ENCODE measurements at places on chromosomes 3 and 15.

GRCh38 chr15:42152921-42153698, 3.3 kb downstream of the PLA2G4F start:
- DNase-seq, result no peak

GRCh38 chr3:64079369-64080150, 56.3 kb upstream of the PSMD6 start:
- DNase-seq, result no peak

DNA sequence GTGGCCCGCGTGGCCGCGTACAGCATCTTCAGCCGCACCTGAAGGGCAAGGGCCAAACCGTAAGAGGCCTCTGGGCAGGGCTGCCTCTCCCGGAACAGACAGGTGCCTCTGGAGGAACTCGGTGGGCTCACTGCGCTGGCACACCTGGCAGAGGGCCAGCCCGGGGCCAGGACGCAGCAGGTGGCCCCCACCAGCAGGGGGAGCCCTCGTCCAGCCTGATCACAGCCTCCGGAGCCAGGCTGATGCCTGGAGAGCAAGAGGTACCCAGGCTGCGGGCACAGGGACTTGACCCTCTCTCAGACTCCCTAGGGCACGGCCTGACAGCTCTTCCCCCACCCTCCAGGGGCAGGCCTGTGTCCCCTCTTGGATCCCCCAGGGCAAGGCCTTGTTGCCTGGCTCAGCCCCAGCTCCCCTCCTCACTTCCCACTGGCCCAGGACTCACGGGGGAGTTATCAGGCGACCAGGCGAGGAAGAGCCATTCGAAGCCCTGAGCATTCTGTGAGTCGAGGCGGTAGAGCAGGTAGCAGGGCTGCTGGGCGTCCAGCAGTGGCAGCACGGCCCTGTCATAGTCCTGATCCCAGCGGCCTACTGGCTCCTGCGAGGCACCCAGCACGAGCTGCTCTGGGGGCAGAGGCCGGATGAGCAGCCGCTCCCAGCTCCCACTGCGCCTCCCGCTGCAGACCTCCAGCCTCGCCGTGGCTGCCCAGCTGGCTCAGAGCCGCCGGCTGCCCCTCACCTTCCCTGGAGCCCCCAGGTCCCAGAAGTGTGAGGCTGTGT, 6.2 kb upstream of the TLR9 start:
- DNase-seq, result peak; percentile 91

DNA sequence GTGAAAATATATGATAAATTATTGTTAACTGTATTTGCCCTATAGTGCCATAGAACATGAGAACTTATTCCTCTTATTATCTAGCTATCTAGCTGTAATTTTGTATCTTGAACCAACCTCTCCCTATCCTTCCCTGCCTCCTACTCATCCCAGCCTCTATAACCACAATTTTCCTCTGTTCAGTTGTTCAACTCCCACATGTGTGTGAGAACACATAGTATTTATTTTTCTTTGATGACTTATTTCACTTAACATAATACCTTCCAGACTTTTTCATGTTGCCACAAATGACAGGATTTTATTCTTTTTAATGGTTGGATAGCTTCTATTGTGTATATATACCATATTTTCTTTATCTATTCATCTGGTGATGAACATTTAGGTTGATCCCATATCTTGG, 85.4 kb upstream of the SUCLG2 start:
- DNase-seq, result no peak

GRCh38 chr3:83434880-83435587, 1523.8 kb upstream of the CADM2 start:
- DNase-seq, result no peak

DNA sequence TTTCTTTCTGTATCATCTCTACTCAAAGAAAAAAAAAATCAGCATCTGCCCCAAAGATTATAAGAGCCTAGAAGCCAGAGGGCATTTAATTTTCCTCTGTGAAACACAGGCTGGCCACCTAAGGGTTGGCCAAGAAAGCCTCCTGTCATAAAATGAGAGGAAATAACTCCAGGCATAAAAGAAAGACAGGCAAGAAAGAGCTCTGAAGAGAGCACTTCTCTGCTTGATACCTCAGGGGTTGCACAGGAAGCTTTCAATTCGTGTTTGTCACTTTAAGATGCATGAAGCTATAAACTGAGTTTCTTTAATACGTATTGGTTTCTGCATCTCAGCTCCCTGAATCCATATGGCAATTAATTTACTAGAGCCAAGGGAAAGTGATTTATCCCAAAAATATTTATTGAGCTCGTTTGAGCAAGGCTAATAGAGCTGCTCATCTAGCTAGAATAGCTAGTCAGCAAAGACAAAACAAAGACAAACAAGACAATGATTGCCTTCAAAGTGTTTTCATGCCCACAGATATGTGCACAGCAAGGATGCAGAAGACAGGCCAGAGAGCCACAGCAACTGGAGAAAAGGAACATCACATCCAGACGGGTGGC, 35.5 kb downstream of the ATP8B4 start:
- no peak for DNase-seq

DNA sequence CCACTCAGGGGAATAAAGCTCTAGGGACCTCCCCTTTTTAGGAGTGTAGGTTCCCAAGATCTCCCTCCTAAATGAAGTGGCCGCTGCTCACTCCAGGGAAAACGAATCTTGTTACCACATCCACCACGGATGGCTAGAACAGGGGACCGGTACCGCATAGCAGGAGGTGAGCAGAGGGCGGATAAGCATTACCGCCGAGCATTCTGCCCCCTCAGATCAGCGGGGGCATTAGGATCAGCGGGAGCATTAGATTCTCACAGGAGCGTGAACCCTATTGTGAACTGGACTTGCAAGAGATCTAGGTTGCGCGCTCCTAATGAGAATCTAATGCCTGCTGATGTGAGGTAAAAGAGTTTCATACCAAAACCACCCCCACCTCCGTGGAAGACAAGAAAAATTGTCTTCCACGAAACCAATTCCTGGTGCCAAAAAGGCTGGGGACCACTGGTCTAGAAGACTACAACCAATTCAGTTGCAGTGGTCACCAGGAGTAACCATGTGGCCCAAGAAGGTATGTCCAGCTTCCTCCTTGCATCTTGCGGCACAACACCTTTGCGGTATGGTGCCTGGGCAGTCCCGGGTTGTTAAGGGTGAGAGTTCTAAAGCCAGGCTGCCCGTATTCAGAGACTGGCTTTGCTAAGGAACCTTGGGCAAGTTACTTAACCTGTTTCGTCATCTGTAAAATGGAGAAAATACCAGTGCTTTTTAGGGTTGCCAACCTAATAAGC, 1.1 kb upstream of the SS18L2 start:
- DNase-seq, result no peak

- DNase-seq, result no peak
These were observed 37.7 kb downstream of the SCN11A start for GRCh38 chr3:39013921-39014509.

DNA sequence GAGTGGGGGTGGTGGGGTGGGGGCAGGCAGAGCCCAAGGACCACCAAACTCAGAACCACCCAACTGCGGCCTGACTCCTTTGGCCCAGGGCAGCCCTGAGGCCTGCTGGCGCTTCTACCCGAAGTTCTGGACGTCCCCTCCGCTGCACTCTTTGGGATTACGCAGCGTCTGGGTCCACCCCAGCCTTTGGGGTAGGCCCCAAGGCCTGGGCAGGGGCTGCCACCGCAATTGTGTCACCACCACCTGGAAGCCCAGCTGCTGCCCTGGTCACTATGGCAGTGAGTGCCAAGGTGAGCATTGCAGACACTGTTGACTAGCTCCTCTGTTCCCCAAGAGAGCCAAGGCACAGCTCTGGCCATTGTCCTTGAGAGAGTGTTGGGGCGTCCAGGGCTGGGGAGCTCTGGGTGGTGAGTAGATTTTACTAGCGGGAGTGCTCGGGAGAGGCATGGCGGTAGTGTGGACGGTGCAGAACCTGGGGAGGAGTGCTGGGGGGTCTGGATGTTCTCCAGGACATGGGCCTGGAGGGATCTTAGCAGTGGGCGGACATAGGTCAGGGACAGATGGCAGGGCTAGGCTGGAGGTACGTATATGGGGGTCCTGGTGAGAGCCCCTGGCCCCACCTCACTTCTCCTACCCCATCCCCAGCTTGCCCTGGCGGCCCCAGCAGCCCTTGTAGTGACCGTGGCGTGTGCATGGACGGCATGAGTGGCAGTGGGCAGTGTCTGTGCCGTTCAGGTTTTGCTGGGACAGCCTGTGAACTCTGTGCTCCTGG, 12.8 kb downstream of the NT5DC2 start:
- DNase-seq, result no peak

GRCh38 chr15:38253351-38253781, 730 bp downstream of the SPRED1 start:
- no peak for DNase-seq

GRCh38 chr15:73744293-73744692, 8.9 kb downstream of the INSYN1 start:
- no peak for DNase-seq

GRCh38 chr3:168738527-168739325, 643.0 kb upstream of the GOLIM4 start:
- DNase-seq, result no peak

DNA sequence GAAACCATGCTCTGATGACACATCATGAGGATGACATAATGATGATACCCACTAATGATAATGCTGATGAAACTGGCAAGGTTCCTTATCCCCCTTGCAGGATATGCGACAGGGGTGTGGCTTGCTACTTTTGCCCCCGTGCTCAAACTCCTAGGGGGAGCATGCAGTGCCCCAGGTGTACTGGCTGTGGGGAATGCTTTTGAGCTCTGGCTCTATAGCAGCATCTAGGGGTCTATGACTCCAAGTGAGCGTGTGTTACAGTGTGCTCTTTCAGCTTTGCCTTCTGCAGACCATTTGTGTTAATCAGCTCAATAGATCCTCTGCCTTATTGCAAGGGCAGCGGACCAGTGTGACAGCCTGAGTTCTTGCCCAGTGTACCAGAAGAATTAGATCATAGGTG, 1239.5 kb downstream of the SI start:
- DNase-seq, result no peak

- DNase-seq, result no peak
These were observed 58.8 kb downstream of the ARHGAP31 start for GRCh38 chr3:119352863-119353527.

DNA sequence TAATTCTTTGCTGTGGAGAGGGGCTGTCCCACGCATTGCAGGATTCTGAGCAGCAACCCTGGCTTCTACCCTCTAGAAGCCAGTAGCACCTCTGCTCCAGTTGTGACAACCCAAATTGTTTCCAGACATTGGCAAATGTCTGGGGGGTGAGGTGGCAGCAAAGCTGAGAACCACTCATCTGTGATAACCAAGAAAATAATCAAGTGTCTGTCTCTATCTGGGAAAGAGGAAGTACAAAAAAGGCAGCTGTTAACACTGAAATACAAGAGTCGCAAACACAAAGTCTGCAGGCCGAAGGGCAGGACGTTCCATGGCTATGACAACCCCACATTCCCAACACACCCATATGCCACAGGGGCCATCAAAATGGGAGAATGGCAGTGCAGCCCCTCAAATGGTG, 42.2 kb upstream of the GNB5 start:
- no peak for DNase-seq

- no peak for DNase-seq
These were observed 51.1 kb downstream of the RSRC1 start for GRCh38 chr3:158160958-158161357.

DNA sequence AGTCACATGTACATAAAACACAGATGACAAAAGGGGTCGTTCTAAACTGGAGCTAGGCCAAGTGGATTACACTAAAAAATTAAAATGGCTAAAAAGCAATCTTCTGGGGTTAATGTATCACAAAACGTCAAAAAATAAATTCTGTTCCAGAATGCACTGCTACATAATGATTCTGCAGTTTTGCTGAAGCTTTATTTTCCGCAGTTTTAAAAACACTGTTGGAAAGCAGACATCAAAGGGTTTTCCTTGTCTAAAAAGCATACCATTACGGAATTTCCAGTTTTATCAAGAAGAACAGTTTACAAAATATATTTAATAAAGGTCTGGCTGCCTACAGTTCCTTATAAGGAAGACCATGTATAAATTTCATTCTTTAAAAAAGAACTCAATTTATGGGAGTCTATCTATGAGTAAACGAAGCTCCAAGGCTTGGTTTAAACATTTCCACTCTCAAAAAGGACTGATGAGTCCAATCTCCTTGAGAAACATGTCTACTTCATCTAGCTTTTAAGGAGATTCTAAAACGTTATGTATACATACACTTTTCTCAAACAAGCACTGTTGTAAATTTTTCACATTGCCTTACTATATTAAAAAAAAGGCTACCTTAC, 1.3 kb downstream of the DMXL2 start:
- no peak for DNase-seq

- DNase-seq, result no peak
These were observed 14.2 kb downstream of the PSTPIP1 start for GRCh38 chr15:77009176-77009575.

DNA sequence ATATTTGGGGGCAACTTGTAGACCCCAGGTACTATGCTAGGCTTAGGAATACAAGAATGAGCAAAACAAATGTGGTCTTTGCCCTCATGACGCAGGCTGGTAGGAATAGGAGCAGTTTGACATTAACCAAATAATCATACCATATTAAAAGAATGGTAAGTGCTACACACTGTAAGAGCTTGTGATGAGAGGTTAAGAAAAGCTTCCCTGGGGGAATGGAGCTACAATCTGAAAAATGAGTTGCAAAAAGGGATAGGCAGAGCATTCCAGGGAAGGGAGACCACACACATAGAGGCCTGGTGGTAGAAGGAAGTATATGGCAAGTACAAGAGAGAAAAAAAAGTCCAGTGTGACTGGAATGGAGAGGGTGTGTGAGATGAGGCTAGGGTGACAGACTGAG, 37.3 kb downstream of the TMOD3 start:
- DNase-seq, result no peak

DNA sequence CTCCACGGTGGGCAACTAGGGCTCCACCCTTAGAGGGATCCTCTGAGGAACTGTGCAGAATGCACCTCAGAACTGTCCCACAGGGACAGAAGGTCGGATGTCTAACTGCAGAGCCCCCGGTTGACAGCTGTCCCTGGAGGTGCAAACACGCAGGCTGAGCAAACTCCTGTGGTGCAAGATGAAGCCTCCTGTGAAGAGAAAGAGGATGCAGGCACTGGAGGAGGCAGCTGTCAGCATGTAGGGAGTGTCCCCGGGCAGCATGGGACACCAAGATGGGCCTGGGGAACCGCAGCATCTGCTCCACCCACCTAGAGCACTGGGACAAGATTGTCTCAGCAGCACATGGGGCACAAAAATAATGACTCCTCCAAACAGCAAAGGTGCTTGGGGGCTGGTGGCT, 258.9 kb downstream of the ABHD5 start:
- DNase-seq, result no peak

- no peak for DNase-seq
These were observed 40.6 kb upstream of the C3orf80 start for GRCh38 chr3:160184655-160185054.

GRCh38 chr3:122111974-122112373, 56.8 kb downstream of the CD86 start:
- no peak for DNase-seq

DNA sequence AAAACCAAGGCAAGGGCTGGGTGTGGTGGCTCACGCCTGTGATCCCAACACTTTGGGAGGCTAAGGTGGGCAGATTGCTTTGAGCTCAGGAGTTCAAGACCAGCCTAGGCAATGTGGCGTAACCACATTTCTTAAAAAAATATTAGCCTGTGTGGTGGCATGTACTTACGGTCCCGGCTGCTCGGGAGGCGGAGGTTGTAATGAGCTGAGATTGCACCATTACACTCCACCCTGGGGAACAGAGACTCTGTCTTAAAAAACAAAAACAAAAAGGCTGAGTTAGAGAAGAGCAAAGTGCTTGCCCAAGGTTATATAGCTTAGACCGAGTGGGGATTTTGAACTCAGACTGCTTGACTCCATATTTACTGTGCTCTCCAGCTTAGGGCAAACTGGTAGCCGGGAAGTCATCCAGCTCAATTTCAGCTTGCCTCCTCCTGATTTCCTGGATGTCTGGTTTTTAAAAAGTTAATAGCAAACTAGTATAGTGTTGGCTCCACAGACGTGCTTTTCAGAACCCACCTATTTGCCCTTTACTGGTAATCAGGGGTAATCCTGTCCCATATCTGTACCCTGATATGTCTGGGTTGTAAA, 138.9 kb downstream of the CACNA1D start:
- no peak for DNase-seq

Measured in stimulated activated CD4-positive, alpha-beta T cell treated with anti-CD3 and anti-CD28 coated beads, Interleukin-4, amount 100 ng/mL, for 48 hours (primary cell).